ENCODE measurements at places on chromosomes 12 and 14.

DNA sequence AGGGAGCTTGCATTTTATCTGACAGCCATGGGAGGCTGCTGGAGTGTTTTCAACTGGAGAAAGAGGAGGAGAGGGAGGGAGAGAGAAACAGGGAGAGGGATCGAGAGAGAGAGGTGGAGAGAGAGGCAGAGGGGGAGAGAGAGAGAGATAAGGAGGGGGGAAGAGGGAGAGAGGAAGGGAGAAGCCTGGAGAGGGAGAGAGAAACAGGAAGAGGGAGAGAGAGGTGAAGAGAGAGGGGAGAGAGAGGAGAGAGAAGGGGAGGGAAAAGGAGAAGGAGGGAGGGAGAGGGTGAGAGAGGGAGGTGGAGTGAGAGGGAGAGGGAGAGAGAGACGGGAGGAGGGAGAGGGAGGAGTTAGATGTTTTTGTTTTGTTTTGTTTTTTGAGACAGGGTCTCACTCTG lies 45.6 kb downstream of the DNAH10 start:
- DNase-seq: no peak

- DNase-seq: no peak
Observed at GRCh38 chr12:81949841-81950308, 190.7 kb upstream of the PPFIA2 start.

DNA sequence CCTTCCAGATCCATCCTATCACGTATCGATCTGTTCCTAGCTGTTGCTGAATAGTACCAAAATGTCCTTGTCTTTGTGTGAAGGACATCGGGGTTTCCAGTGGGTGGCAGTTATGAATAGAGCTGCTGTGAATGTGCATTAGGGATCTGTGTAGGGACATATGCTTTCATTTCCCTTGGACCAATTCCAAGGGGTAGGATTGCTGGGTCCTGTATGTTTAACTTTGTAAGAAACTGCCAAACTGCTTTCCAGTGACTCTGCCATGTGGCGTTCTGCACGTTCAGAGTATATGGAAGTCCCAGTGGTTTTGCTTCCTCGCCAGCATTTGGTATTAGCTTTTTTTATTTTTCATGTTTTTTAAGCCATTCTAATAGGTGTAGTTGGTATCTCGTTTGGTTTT lies 28.6 kb downstream of the PACS2 start:
- no peak for DNase-seq

DNA sequence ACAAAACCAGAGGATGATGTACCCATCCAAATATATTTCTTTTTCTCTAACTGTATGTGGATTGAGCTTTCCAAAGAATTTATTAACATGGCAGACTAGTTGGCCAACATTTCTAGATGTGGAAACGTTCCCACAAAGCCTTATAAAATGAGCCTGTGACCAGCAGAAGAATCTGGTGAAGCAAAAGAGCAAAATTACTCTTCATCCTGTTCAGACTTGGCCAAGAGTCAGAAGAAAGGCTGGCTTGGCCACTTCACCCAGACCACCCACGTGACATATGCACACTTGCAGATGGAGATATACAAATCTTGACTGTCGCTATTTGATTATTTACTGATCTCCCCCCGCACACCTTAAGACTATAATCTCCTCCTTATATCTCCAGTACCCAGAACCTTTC lies 96.7 kb downstream of the NUAK1 start:
- no peak for DNase-seq

- no peak for DNase-seq
Observed at GRCh38 chr14:71089971-71090370, 182.7 kb downstream of the PCNX1 start.

DNA sequence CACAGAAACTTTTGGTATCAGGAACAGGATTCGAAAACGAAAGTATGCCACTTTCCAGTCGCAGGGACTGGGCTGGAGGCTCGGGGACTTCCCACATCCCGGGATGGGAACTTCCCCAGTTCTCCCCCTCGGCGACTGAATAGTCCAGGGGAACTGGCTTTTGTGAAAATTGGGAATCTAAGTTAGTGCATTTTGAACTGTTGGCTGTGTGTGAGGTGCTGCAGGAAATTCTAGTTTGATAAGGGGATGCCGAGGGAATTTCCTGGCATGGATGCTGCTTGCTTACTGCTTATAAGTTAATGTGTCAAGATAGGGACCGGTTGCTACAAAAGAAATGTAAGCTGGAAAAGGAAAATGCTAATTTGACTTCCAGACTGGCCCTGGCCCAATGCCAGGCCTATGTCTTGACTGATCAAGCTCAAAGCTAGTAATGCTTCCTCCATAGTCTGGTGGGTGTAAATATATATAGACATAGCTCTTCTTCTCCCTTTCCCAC lies 73.4 kb upstream of the EIF5 start:
- DNase-seq: peak; percentile 48

DNA sequence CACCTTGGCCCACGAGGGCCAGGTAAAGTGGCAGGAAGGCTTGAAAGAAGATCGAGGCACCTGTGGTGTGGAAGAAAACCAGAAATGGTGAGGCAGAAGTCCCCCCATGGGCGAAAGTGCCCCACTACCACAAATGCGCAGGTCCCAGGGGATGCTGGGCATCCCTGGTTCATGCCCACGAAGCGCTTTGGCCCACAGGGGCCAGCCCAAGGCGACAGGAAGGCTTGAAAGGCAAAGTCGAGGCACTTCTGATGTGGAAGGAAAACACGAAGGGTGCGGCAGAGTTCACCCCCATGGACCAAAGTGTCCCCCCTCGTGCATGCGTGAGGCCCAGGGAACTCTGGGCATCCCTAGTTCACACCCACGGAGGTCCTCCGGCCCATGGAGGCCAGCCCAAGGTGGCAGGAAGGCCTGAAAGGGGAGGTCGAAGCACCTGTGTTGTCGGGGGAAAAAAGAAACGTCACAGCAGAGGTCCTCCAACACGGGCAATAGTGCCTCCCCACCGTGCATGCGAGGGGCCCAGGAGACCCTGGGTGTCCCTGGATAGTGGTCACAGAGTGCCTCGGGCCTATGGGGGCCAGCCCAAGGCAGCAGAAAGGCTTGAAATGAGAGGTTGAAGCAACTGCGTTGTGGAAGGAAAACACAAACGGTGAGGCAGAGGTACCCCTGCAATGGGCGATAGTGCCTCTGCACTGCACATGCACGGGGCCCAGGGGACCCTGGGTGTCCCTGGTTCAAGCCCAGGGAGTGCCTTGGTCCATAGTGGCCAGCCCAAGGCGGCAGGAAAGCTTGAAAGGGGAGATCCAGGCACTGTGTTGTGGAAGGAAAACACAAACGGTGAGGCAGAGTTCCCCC lies 373.9 kb downstream of the ALG10 start:
- DNase-seq: no peak

GRCh38 chr12:47234576-47235141 lies 154.9 kb upstream of the AMIGO2 start:
- peak; percentile 62 for DNase-seq

DNA sequence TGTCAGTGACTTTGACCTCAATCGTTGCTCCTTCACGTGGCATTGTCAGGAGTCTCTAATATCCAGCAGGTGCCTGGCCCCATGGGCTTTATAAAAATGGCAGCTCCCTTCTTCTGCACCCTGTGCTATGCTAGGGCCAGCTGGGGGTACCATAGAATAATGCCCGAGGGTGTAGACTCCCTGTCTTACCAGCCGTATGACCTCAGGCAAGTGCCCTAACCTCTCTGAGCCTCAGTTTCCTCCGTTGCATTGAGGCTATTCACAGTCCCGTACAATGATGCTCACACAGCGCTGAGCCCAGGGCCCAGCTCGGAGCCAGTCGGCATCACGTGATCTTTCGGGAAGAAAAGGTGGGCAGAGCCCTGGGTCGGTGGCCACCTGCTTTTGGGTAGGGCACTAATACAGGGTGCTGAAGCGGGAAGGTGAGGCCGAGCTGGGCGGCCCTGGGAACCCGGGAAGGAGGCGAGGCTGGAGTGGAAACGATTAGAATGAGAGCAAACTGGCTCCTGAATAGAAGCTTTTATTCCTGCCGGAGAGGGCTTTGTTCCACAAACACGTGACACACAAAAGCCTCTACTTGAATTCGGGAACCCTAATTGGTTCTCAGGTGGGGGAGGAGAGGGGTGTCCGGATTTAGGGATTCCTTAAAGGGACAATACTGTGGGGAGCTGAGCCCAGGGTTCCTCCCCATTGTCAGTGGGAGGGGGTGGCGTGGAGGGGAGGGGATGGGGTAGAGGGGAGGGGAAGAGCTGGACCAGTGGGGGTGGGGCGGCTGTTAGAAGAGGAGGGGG lies 19.9 kb upstream of the MSI1 start:
- no peak for DNase-seq

DNA sequence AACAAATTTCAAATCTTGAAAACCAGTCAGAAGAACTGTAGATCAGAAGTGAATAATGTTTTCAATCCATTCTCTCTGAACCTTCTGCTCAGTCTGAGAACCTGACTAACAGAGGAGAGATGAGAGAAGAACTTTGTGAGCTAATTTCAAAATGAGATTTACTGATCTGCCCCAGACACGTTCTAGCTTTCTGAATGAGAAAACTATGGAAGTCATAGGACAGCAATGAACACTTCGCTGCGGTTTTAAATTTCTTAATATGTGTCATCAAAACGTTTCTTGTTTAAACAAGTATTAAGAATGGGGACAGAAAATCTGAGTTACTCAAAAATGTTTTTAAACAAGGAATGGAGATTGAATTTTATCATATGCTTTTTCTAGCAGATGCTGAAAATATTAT lies 66.6 kb upstream of the FAR2 start:
- DNase-seq: peak; percentile 14

- DNase-seq: no peak
Observed at GRCh38 chr14:64561631-64562030, 11.9 kb downstream of the PPP1R36 start.

Measured in RWPE1 (cell line).